ENCODE measurements at places on chromosomes 3 and 15. TPM values are rescaled to one million over a fixed set of nuclear protein-coding genes. Genes with fewer than 3 reads are reported as not detected.

GRCh38 chr3:57772251-57772650, 16.1 kb downstream of the SLMAP start:
- no peak for DNase-seq

DNA sequence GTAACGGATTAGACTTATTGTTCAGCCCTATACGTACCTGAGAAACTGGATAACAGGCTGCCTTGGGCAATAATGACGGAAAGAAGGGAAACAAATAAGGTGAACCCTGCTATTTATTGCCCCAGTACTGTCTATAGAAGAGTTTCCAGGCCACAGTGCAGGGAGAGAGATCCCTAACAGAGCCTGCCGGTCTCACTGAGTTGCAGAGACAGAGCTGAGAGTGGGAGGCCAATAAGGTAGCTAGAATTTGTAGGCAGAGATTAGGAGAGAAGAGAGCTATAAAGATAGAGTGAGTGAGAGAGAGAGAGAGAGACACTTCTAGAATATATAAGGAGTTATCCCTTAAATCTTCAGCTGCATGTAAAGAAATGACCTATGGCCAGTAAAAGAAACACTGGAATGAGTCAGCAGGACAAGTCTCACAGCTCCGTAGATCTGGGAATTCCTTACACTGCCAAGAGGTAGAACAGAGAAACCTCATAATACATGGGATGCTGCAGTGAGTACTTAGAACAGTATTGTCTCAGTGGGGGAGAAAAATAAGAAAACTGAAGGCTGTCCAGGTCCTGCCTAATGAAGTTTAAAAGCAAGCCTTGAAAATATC, 51.8 kb downstream of the ST3GAL6 start:
- DNase-seq, result no peak

GRCh38 chr15:70037292-70037640, 60.5 kb downstream of the TLE3 start:
- no peak for DNase-seq

PLCB2 gene
- total RNA-seq, result 6.9 TPM

GRCh38 chr3:148280623-148281242, 417.0 kb upstream of the AGTR1 start:
- no peak for DNase-seq

TNFAIP8L3 gene
- 2.6 TPM for total RNA-seq

SLC12A1 gene
- not detected for total RNA-seq

- DNase-seq, result no peak
Measured at GRCh38 chr3:156016902-156017301, 103.5 kb upstream of the KCNAB1 start.

GRCh38 chr3:168722091-168722490, 626.4 kb upstream of the GOLIM4 start:
- no peak for DNase-seq

CPNE9 gene
- total RNA-seq, result not detected

DNA sequence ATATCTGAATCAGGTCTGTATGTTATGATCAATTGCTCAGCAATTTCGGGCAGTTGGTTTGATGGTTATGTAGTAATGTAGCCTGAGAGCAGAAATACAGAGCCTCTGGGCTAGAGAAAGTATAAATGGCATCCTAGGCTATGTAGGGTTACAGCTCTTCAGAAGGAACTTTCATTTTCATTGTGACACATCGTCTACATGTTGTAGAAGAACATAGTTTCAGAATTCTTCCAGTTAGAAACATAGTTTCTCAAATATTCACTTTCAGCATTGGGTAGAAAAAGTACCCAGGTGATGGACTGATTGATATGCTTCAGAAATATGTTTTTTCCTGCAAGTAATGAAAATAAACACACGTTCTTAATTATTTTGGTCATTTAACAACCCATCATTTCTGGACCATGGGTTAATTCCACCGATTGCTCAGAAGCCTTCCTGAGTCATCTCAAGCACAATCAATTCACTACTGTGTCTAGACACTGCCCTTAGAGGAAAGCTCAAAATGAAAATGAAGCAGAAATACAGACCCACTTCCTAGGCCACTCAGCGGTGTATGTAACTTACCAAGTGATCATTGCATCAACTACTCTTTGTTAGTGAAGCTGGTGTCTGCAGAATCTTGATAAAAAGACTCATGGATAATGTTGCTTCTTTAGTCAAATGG, 88.8 kb upstream of the TSEN2 start:
- no peak for DNase-seq

DNA sequence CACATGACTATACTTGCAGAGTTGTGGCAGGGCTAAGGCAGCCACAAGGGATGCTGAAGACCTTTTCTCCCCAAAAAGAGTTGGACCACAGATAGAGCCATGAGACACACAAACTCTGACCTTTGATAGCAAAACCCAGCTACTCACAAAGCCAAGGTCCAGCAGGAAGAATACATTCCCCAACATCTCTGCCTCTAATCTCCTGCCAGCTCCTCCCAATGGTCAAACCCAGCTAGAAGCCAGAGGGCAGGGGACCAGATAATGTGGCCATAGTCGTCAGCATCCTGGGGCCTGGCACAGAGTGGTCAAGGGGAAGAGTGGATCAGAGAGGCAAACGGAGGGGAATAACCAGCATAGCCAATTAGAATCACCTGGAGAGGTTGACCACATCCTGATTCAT, 28.2 kb downstream of the SLC6A1 start:
- DNase-seq, result no peak

GRCh38 chr15:101213147-101213546, 38.7 kb downstream of the CHSY1 start:
- no peak for DNase-seq

OR4F6 gene
- not detected for total RNA-seq

- no peak for DNase-seq
Measured at GRCh38 chr3:16239086-16239770, 25.5 kb downstream of the DPH3 start.

COLQ gene
- 4.6 TPM for total RNA-seq
